CD14-positive monocyte (primary cell): ENCODE measurements at places on chromosomes 13 and 19.
A peak's percentile ranks its signal among the peaks of the same experiment; 100 is the strongest.

DNA sequence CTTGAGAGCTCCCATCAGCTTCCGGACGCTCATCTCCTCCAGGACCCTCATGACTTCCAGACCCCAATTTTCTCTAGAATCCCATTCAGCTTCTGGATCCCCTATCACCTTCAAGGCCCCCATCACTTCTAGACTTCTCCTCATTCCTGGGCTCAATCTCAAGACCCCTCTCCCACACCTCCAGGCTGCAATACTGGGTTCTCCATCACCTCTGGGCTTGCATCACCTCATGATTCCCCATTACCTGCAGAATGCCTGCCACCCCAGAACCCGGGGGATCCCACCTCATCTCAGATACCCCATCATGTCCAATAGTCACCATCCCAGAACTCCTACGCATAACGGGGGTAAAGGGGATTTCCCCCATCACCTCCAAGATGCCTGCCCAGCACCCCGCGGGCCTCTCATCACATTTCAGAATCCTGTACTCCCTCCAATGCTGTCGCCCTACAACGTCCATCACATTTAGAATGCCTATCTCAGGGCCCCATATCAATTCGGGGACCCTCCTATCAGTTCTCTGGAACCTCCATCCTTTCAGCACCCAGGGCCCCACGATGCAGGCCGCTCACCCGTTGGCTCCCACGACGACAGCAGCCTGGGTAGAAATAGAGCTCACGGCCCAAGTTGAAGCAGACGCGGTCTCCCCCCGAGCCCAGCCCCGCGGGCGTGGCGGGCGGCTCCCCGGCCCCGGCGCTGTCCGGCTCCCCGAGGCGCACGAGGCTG is 738 bp downstream of the DMWD start:
- no peak for DNase-seq

GRCh38 chr19:30799865-30800755 is 427.9 kb downstream of the ZNF536 start:
- peak; percentile 41 for DNase-seq

DNA sequence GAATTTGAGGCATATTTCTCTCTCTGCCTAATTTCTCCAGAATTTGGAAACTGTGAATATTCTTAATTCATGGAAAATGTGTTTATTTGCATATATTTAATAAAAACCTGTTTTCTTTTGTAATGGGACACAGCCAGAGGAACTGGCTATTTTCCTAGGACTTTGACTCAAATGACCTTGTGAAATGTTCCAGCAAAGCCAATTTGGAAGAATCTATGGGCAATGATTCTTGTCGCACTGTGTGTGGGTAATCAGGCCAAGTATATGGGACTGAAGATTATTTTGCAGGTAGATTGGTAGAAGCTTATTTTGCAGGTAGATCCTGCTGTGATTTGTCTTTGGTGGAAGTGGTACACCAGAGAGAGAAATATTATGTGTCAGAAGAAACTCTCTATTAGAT is 38.8 kb downstream of the SUCLA2 start:
- no peak for DNase-seq

DNA sequence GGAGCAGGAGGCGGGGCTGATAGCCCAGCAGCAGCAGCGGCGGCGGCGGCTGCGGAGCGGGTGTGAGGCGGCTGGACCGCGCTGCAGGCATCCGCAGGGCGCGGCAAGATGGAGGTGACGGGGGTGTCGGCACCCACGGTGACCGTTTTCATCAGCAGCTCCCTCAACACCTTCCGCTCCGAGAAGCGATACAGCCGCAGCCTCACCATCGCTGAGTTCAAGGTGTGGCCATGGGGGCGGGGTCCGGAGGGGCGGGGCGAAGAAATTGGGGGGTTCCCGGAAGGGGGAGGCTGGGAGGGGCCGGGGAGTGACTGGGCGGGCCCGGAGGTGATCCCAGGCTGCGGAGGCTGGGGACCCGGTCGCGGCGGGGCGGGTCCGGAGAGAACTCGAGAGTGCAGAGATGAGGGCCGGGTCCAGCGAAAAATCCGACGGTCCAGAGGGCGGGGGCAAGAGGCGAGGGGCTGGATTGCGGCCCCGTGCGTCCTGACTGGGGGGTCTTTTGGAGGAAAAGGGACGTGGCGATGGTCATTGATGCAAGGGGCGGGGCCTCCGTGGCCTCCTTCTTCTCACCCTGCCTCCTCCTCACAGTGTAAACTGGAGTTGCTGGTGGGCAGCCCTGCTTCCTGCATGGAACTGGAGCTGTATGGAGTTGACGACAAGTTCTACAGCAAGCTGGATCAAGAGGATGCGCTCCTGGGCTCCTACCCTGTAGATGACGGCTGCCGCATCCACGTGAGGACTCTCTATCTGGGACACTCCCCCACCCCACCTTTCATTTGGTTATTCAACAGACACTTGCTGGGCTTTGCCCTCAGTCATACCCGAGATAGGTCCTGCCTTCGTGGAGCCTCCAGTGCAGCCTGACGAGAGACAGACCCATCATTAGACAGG is at the start of gene TBCB:
Gene TBCB (plus strand): TSS at position 16 of the 891 bp plus-strand sequence. CDS start 93 bp downstream, at position 109.
- no peak for DNase-seq

DNA sequence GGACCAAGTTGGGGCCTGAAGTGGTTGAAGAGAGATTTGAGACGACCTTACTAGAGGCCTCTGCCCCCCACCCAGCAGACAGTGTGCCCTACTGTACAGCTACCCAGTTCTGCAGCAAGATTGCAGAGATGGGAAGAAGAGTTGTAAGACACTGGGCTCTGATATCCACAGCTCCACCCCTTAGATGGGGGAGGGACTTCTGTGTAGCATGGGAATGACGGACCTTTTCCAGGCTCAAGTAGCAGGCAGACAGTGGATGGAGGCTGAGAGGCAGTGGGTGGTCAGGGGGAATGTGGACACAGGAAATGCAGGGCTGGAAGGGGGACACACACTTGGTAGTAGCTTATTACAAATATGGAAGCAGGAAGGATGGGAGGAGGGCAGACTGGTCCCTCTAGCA is 13.0 kb downstream of the LRFN3 start:
- no peak for DNase-seq

DNA sequence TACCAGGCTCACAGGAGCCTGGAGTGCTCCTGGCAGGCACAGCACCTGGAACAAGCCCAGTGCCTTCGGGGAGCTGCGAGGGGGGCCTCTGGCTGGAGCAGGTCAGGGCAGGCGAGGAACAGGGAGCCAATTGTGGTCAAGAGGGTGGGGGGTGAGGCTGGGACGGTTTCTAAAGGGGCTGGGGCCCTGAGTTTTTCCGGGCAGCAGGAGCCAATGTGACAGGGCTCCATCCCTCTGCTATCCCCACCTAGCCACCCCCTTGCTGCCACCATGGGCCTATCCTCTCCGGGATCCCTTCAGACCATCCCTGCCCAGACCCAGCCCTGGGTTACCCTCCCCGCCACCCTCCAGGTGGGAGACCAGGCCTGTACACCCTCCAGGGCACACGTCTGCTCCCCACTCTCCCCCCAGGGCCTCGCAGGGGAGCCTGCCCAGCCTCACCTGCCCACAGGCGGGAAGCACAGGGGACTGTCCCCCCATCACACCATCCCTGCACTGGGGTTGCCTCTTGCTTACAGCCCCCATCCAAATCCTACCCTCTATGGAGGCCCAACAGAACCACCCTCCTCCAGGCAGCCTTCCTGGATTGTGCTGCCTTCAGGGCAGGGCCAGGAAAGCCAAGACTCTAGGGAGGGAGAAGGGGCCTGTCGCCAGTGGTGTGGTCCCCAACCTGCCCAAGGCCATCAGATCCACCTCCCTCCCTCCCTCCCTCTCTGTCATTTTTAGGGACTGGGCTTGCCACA is 121.0 kb downstream of the URI1 start:
- no peak for DNase-seq

GRCh38 chr19:41657157-41657556 is 30.3 kb upstream of the CEACAM4 start:
- DNase-seq: no peak
